ENCODE measurements at places on chromosomes 1 and 21.

DNA sequence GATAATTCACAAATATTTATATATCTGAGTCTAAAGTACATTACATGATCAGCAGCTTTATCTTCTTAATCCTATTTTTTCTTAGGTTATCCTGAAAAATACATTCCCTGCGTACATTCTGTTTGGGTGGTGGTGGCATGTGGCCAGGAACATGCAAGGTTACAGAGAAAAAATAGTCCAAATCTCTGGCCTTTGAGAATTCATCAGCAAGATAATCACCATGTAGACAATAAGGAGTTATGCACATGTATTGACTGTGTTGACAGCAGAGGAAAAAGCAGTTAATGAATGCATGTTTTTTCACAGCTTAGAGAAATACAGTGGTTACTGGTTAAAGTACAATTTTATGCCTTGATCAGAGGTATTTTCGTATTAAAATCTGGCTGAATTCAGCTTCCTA is 49.0 kb downstream of the ABCA4 start:
- no peak for DNase-seq

- no peak for DNase-seq
Observed at GRCh38 chr1:58249388-58249736, 297.2 kb downstream of the OMA1 start.

GRCh38 chr21:42375966-42376337 is 9.6 kb upstream of the TFF1 start:
- DNase-seq, result no peak

DNA sequence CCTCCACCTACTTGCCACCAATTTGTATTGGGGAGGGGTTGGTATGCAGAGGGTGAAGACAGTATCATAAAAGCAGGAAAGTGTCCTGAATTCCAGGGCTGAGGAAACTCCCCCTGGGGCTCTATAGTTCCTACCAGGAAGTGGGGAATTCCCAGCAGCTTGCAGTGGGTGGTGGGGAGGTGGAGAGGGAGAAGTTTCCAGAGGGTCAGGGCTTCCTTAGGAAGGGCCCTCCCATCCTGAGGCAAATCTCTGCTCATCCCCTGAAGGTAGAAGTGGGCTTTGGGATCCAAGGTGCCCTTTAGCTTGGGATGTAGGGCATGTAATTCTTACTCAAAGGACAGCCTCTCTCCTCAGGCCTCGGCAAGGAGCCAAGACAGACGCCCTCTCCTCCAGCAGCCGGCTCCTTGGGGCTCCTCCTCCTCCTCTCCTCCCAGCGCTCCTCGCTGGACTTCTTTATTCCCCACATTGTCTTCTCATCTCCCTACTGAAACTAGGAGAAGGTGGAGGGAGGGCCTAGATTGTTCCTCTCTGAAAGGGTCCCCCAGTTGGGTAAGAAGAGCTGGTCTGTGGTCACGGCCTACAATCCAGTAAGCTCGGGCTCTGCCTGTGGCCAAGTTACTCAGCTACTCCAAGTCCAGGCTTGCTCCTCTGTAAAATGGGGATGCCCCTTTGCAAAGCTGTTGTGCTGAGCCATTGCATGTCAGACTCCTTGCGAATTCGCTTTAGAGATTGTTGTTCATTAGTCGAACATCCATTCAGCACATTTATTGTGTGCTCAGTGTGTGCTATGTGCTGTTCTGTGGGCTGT is 17.9 kb upstream of the CSF1 start:
- DNase-seq, result no peak

DNA sequence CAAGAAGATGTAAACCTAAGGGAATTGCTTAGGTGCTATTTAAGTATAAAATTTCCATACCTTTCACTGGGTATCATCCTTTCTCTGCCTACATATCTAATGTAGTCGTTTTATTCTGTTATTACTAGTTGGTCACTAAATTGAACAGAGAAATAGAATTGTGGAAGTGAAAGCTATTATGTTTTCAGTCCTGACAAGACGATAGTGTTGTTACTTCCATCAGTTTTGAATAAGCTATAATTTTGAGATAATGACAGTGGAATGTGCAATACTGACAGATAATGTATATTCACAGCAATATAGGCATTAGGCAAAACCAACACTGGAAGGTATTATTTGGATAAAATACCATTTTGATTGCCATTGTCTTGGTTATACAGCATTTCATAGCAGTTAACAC is 181.8 kb downstream of the ADGRL2 start:
- DNase-seq, result no peak

DNA sequence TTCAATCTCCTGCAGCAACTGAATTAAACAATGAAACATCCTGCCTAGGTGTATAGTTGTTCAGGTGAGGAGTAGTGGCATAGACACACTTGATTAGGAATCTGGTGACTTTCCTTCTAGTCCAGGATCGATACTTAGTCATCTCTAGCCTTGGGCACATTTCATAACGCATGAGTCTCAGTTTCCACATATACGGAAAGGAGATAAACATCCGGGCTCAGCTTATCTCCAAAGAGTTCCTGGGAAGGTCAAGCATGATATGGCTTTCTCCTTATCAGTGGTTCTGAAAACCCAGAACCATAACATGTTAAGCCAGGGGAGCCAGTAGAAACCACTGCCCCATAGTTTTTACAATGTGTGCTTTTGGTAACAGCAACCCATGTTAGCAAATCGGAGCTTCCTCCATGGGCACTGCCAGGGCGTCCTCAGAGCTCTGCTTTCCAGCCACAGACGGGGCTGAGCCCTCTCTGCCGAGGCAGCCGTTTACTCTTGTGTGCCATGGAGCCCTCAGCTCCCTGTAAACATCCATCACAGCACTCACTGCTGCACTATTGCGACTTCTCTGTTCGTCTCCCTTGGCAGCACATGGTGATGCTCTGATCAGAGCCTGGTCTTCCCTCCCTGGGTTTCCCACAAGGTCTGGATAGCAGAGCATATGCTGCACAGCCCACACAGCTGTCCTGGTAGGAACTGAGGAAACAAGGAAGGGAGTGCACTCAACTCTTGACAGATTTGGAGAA is 34.6 kb downstream of the RUNX1 start:
- no peak for DNase-seq

GRCh38 chr1:119340861-119341261 is 27.7 kb upstream of the HAO2 start:
- DNase-seq, result no peak
